ENCODE measurements at places on chromosomes 3 and 15.

DNA sequence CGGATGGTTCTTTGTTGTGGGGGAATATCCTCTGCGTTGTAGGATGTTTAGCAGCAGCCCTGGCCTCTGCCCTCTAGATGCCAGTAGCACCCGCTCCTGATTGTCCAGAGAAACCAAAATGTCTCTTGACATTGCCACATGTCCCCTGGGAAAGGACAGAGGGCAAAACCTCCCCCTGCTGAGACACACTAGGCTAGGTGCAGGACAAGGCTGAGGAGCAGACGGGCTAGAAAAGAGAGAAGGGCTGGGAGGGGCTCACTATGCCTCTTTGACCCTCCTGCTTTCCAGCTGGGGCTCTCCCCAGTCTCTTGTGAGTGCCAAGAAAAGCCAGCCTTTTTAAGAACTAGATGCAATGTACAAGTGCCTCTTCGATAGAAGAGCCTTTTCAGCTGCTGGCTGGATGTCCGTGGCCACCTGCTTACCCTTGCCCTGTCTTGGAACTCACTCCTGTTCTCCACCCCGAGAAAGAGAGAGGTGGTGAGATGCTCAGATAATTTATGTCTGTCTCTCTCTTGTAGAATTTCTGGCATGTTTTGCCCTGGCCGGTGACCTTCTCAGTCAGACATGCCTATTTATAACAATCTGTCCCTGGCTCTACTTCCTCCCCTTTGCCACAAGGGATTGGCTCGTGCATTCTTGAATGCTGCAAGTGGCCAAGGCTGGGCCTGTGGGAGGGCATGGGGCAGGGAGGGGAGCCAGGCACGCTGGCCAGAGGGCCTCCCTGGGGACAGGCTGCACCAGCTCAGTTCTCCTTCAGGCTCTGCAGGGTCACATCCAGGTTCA lies 142.6 kb downstream of the RPLP1 start:
- DNase-seq, result no peak

- DNase-seq, result no peak
Observed at GRCh38 chr15:68192117-68192516, 13.0 kb downstream of the CALML4 start.

DNA sequence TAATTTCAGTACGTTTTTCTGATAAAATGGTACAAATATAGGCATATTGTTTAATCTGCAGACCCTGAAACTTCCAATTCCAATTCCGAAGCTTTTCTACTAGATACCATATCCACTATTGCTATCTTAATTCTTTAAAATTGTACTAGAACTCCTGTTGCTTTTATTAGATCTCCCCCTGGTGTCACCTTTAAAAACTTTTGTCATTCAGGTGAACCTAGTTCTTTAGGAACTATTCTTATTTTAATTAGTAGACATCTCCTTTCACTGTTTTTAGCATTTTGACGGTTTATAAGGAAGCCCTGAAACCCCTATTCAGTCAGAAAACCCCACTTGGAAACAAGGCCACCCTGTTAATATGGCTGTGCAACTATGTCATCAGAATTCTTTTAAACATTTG lies 22.3 kb downstream of the C2CD4B start:
- no peak for DNase-seq

DNA sequence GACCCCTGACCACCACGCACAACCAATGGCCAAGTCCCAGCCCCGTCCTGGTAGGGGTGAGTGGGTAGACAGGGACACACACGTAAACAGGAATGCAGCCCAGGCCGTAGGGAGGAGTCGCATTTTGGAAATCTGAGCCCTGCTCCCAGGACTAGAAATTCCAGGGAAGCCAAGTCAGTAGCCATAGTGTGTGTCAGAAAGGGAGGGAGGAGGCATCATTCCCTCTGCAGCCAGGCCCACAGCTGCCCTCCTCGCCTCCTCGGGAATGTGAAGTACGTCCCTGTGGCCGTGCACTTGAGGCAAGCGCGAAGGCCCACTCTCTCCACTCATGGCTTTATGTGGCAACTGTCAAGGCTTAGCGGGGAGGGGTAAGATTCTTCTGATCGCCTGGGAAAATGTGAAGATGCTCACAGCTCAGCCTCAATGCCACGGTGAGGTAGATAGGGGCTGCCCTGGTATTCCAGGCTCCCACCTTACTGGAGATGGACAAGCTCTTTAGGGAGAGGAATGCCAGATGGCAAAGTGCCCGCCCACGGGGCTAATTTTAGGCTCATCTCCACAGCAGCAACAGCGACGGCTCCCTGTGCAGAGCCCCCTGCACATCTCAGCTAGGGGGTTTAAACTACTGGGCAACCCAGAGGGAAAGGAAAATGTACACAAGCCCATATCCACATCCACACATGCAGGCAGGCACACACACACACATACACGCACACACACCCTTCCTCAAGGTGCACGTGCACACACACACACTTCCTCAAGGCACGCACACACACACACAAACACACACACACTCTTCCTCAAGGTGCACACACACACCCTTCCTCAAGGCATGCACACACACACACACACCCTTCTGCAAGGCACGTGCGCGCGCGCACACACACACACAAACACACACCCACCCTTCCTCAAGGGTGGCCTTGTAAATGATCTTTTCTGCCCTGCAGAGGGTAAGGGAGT lies 65.5 kb downstream of the ADCY5 start:
- no peak for DNase-seq

- DNase-seq, result no peak
Observed at GRCh38 chr3:42876401-42876800, 722 bp upstream of the CYP8B1 start.

GRCh38 chr3:46272028-46272451 lies 29.8 kb downstream of the CCR3 start:
- DNase-seq, result no peak

DNA sequence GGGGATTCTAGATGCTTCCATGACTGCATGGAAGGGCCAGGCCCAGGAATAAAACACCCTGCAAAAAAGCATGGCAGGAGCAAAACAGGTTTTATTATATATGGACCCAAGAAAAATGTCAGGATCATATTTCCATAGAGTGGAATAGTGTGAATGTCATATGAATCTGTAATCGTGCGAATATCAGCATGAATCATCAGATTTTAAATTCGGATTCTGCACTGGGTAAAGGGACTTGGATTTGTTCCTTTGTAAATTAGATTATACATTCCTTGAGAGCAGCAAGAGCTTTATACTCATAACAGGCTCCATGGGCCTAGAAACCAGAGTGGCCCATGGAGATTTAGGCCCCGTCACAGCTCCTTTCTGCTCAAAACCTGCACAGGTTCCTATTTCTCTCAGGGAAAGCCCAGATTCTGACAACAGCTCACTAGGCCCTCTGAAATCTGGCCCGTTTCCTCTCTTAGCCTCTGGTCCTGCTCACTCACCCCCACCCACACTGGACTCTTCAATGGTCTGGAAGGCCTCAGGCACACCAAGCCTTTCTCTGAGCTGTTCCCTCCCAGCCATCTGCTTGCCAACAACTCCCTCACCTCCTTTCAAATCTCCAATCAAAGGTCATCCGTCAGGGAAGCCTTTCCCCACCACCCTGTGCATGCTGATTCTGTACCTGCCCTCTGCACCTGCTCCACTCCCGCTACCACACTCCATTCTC lies 76.0 kb downstream of the FEM1B start:
- no peak for DNase-seq

- DNase-seq, result no peak
Observed at GRCh38 chr3:141677701-141678100, 60.4 kb upstream of the RNF7 start.

Measured in CD4-positive, alpha-beta T cell treated with Interleukin-21 for 1 hour (primary cell).